ENCODE measurements at places on chromosomes 3 and 15.

GRCh38 chr3:103873897-103874545 lies 1439.2 kb downstream of the ZPLD1 start:
- no peak for DNase-seq

GRCh38 chr15:77742570-77742969 lies 109.9 kb upstream of the LINGO1 start:
- no peak for DNase-seq

GRCh38 chr15:81007428-81008064 lies 6.8 kb downstream of the TLNRD1 start:
- no peak for DNase-seq

DNA sequence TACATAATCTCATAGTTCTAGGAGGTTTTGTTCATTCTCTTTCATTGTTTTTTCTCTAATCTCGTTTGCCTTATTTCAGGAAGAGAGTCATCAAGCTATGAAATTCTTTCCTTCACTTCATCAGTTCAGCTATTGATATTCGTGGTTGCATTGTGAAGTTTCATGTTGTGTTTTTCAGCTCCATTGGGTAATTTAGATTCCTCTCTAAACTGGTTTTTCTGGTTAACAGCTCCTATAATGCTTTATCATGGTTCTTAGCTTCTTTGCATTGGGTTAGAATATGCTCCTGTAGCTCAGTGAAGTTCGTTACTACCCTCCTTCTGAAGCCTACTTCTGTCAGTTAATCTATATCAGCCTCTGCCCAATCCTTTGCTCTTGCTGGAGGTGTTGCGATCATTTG lies 69.4 kb upstream of the CD96 start:
- DNase-seq = no peak

- no peak for DNase-seq
Observed at GRCh38 chr3:174955513-174956016, 96.4 kb downstream of the NAALADL2 start.

DNA sequence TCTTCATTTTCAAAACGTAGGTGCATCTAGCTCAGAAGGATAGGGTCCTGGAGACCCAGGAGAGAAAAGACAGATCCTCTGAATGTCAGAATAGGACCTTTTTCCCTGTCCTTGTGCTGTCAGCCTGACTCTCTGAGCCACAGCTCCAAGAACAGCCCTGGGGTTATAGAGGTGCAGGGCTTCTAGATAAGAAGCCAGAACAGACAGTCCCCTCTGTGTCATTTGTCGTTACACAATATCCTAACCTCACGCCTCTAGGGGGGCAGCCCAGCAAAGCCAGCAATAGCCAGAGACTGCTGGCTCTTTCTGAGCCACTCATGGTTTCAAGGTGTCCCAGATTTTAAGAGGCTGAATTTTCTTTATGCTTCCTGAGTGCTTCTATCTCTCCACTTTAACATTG lies 153.2 kb upstream of the THBS1 start:
- no peak for DNase-seq

DNA sequence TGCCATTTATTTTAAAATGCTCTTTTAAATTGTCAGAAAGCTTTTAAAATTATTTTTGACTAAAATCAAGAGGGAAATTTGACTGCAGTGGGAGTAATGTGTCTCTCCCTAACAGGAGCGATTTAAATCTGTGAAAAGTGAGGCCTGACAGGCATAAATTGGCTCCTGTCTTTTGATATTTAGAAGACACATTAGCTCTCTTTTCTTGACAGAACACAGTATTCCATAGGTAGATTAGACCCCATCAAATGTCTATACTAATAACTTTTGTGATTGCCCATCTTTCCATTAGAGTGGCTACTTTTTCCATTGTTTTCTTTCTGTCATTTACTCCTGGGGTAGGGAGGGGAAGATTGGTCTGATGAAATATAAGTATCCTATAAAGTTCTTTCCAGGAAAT lies 866.3 kb downstream of the ROBO1 start:
- no peak for DNase-seq

DNA sequence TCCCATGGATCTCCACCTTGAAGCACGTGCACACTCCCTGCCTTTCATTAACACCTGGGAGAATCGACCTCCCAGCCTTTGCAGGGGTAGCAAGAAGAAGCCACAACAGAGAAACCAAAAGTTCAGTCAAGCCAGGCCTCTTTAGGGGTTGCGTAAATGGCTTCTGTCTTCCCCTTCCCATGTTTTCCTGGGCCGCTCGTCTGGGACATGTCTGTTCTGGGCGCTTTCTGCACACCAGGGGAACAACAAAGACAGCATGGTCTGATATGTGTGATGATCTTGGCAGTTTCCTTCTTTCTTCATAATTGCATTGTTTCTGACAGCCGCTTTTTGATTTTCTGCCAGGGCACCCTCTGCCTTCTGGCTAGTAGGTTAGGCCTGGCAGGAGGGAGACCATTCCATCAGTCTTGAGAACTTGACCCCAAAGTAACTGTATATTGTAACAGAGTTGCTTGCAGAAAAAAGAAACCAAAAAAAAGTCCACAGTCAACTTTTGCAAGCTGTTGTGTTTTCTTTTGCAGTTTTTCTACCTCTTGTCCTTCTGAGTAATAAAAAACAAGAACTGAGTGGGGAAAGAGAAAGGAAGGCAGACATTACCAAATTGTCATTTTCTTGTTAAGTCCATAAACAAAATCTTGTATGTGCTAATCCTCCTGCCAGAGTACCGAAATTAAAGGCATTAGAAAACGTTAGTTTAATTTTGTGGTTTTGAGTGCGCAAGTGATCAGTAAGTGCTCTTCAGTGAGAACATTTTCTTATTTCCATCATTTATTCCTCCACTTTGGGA lies 56.0 kb upstream of the FURIN start:
- no peak for DNase-seq

DNA sequence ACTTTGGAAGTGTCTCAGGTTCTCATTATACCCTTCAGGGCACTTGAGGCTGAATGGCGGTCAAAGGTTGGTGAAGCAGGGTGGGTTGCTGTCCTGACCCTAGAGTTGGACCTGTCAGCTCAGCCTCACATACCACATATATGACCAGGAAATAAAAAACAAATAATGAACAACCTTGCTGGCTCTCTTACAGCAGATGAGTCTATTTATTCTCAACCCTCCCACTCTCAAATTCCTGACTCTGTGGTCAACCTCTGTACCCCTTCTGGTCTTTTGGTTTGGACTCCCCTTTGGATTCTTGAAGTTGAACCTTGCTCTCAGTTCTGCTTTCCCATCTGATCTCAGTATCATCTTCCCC lies 16.9 kb downstream of the PPP2R3A start:
- DNase-seq = no peak

DNA sequence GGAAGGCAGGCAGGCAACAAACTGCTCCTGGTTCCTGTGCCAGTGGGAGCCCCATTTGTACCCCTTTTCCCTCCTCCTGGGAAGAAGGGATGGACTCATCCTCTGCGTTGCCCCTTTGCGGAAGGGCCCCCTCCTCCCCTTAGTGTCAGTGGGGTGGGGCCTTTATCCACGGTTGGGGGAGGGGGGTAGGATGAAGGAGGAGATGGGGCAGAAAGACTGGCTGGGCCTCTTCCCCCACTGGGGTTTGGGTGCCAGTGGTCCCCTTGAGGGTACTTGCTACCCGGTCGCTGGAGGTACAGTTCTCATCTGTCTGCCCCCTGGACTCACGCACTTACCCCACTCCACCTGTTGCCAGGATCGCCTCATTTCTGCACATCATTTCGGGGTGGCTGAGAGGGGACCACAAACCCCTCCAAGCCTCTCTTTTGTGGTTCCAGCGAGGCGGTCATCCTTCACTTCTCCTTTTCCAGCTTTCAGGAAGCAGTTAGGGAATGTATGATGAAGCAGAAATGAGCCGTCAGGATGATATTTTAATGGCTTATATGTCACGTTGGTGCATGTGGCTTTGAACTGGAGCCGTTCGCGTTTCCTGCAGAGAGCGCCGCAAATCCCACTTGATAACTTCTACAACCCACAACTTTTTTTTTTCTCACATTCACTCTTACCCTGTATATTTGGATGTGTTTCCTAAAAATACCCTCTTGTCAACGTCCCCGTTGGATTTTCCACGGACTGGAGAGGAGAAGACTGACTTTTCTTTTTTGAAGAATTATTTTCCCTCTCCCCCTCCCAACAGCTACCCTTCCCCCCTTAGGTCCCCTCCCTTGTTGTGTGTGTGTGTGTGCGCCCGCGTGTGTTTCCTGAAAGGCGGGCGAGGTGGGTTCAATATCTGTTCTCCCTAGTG lies at the start of gene ZIC4:
TSS of gene ZIC4 (minus strand) at position 516 of the 904 bp plus-strand sequence. CDS start 3,746 bp downstream, outside the sequence.
- DNase-seq = peak; percentile 53

GRCh38 chr3:51279448-51279847 lies 105.6 kb upstream of the MANF start:
- no peak for DNase-seq

GRCh38 chr3:86654806-86655460 lies 336.0 kb downstream of the VGLL3 start:
- no peak for DNase-seq

GRCh38 chr15:70264014-70264582 lies 166.4 kb upstream of the TLE3 start:
- DNase-seq = peak; percentile 54

- DNase-seq = no peak
Observed at GRCh38 chr3:107028086-107028485, 349.2 kb upstream of the CCDC54 start.

DNA sequence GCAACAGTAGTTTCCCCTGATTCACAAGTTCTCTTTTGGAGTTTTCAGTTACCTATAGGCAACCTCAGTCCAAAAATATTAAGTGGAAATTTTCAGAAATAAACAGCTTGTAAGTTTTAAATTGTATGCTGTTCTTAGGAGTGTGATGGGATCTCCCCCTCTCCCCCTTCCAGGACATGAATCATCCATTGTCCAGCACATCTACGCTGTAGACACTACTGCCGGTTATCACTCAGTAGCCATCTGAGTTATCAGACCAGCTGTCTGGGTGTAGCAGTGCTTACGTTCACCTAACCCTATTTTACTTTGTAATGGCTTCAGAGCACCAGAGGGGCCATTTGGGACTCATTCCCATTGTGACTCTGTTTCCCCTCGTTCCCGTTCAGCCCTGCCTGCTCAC lies 96.7 kb upstream of the PLXNA1 start:
- no peak for DNase-seq

- DNase-seq = no peak
Observed at GRCh38 chr3:87219611-87220010, 7.5 kb upstream of the CHMP2B start.

GRCh38 chr15:92069308-92070250 lies 216.1 kb downstream of the SLCO3A1 start:
- no peak for DNase-seq

DNA sequence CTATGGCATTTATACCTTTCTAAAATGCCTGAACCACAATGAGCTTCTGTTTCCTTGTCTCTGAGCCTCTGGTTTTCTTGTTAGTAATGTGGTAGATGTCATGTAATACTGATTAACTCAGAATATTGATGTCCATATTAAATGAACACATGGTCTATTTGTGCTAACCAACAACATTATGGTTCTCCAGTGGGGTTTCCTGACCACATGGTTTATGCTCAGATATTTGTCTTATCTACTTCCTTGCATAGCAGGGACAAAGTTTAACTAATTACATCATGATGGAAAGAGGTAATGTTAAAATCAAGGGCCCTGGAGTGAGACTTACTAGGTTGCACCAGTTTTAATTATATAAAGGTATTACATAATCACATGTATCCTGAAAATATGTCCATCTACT lies 62.6 kb upstream of the SCN10A start:
- DNase-seq = no peak

DNA sequence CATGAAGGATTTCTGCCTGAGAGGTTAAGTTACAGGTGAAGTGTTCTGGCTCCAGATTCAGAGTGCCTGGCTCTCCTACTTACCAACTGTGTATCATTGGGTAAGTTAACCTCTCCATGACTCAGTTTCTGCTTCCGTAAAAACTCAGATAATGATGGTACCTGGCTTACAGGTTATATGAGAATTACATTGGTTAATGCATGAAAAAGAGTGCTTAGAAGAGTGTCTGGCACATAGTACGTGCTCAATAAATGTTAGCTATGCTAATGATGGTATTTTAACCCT lies 23.8 kb downstream of the CFAP161 start:
- no peak for DNase-seq

- DNase-seq = no peak
Observed at GRCh38 chr3:24020036-24020691, 75.1 kb downstream of the NR1D2 start.

DNA sequence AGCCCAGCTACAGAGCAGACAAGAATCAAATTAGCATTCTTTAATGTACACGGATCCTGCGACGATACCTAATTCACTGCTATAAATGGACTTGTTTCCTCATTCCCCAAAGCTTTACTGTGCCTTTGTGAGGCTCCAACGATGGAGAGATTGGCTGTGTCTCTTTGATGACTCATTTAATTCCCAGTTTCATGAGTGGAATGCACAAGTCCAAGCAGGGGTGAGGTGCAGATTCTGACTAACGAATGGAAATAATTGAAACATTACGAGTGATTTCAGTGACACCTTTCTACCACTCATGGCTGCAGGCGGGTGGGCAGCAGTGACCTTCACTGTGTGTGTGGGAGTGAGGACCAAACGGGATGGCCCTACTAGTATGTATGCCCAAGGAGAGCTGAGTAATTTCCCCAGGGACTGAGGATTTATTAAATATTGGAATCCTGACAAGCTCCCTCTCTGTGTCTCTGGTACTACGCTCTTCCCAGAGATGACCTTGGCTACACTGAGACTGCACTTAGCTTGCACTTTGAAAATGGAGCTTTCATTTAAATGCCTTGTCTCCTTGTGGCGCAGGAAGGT lies 156.7 kb downstream of the CACNA2D3 start:
- DNase-seq = no peak

- DNase-seq = peak; percentile 38
Observed at GRCh38 chr3:124351430-124352148, 359.7 kb upstream of the ROPN1 start.

GRCh38 chr15:94456226-94456625 lies 224.9 kb downstream of the MCTP2 start:
- no peak for DNase-seq

GRCh38 chr15:92014281-92015030 lies 160.9 kb downstream of the SLCO3A1 start:
- no peak for DNase-seq

DNA sequence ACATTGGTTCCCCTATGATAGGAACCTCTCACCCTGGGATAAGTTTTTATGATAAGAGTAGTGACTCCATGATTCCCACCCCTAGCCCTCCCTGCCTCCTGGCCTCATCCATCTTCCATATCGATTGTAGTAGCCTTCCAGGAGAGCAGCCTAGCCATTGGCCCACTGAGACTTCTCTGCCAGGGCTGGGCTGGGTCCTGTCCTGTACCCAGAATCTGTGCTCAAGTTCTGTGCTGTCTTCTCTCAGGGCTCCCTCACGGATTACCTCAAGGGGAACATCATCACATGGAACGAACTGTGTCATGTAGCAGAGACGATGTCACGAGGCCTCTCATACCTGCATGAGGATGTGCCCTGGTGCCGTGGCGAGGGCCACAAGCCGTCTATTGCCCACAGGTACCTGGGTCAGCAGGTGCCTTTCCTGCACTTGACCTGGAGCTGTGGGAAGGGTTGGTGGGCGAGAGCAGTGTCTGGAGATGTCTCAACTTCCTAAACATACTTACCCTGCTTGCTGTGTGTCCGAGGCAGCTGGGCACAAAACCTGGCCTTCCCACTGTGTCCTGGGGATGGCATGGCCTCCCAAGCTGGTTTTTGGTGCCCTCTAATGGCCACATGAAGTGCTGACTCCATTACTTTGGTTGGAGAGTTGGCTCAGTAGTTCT lies 16.6 kb upstream of the EXOG start:
- DNase-seq = peak; percentile 62

GRCh38 chr3:188298585-188298984 lies 144.6 kb downstream of the LPP start:
- no peak for DNase-seq
